ENCODE measurements at places on chromosomes 11 and 22.

DNA sequence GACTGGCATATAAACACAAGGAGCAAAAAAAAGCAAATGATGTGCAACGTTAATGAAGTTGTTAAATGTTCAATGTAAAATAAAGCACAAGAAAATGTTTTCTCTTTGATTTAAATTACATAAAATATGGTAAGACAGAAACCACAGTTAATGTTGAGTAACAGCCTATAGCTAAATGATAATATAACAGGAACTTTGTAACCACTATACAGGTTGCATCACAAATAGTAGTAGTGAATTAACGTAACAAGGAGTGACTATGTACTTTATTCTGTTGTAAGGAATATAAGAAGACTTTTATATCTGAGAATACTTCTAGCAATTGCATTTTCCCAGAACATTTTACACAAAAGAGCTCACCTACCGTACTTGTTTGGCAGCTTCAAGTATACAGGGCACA, 16.9 kb downstream of the SAAL1 start:
- DNase-seq: no peak

GRCh38 chr11:44659641-44660040, 67.1 kb upstream of the TSPAN18 start:
- no peak for DNase-seq

DNA sequence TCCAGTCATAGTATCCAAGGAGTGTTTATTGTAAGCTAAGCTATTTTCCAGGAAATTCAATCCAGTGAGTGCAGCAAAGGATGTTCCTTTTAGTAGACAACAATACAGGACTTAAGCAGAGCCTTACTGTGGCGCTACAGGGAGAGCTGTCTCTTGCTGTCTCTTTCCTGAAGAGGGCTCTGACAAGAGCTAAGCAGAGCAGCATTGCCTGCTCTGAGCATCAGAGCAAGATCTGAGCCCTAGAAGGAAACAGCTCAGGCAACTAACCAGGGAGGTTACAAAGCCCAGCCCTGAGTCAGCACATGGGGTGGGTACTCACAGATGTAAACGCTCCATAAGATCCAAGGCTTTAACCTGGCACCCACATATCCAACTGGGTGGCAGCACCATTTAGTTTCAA, 8.0 kb downstream of the LAYN start:
- DNase-seq: no peak

DNA sequence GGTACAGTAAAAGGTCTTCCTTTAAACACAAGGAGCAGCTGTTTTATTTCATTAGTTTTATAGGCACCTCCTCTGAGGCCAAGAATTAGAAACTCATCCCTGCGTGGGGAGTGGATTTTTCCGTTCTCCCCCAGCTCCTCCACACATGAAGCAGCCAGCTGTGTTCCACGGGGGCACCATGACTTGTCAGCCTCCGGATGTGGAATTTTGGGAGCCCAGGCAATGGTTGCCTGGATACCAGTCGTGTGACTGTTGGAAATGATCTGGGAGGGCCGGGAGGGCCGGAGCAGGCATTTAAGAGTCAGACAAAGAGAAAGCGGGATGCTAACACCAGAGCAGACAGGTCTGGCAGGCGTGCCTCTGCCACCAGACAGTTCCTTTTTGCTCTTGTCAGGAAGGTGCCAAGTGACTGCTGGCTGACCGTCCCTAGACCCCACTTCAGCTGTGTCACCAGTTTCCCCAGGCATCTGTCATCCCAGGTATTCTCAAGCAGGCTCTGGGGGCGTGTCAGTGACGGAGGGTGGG, 15.9 kb upstream of the CDC42EP2 start:
- DNase-seq: peak; percentile 37

DNA sequence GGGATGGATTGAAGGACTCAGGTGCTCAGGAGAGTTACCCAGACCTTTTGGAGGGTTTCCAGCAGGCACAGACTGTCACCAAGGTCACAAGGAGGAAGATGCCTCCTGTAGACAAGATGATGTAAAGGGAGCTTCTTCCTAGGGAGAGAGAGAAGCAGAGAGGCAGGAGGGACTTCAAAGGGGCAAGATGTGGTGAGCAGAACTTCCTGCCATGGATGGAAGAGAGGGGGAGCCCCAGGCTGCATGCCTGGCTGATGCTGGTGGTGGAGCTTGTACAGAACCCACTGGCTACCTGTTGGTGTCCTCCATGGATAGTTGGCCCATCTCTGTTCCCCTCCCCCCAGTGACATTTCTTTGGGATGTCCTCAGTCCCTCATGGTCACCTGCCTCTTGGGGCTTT, 4.2 kb downstream of the HEPN1 start:
- no peak for DNase-seq

DNA sequence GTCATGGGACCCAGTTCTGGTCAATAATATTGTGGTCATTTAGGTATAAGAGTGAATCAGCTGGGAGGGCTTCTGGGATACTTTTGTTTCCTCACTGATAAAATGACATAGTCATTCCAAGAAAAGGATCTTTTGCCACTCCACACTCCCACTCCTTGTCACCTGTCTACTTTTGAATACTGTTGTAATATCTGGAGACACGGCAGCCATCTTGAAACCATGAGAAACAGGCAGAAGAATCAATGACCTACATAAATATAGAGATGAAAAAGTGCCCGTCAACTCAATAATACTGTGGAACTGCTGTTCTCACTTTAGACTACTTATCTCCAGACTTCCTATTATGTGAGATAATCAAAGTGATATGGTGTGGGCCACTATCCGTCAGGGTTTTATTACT, 154.2 kb downstream of the CCDC34 start:
- DNase-seq: no peak

DNA sequence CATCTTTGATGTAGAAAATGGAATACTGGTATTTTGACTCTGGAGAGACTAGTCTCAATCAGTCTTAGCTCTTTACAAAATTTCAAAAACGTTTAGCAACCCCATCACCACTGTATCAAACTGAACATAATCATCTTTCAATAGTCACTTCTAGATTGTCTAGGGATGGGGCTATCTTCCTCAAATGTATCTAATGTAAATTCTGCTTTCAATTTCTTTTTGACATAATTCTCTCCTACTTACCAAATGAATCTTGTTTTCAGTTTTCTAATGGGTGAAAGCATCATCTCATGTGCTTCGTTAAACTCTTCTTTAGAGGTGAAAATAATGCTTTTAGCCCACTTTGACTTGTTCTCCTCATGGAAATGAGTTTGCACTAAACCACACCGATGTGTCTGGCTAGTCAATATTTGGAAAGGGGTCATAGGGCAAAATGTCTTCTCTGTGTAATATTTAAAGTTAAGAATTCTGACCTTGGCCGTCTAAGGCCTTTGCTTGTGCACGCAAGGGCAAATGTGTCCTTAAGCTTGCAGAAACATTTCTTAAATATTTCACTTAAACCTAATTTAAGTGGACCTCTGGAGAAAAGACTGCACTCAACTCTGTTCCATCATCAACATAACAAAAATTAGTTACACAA, 5.2 kb downstream of the SIK3 start:
- no peak for DNase-seq

GRCh38 chr11:11427542-11427941, 74.5 kb upstream of the CSNK2A3 start:
- no peak for DNase-seq

DNA sequence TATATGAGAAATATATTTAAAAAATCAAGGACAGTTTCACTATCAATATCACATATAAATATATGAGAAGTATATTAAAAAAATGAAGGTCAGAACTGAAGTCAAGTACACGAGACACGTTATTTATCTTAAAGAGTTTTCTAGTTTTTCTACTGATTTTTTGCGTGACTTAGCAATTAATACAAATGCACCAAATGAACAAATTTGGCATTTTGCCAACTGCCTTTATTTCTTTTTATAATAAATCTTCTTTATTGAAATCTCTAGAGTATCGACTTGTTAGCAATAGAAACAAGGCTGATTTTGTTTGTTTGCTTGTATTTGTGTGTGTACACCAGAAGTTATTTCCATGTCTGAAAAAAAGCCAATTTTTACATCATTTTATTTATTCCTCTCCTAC, 1684.7 kb upstream of the RAG2 start:
- no peak for DNase-seq

DNA sequence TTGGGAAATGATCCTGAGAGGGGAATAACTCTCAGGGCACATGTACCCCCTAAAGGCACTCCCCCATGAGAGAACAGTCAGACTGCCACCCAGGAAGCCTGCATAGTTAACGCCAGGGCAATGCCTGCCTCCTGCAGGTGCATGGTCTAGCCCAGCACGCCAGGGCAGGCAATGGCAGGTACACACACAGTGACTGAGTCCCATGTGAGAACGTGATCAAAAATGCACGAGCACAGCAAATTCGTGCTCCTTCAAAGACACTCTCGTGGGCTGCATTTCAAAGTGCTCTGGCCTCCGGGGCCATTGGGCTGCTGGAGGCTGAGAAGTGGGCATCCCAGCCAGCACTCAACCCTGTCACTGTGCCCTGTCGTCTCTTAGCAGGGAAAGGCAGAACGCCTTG, 79.7 kb downstream of the SHANK2 start:
- DNase-seq: no peak

DNA sequence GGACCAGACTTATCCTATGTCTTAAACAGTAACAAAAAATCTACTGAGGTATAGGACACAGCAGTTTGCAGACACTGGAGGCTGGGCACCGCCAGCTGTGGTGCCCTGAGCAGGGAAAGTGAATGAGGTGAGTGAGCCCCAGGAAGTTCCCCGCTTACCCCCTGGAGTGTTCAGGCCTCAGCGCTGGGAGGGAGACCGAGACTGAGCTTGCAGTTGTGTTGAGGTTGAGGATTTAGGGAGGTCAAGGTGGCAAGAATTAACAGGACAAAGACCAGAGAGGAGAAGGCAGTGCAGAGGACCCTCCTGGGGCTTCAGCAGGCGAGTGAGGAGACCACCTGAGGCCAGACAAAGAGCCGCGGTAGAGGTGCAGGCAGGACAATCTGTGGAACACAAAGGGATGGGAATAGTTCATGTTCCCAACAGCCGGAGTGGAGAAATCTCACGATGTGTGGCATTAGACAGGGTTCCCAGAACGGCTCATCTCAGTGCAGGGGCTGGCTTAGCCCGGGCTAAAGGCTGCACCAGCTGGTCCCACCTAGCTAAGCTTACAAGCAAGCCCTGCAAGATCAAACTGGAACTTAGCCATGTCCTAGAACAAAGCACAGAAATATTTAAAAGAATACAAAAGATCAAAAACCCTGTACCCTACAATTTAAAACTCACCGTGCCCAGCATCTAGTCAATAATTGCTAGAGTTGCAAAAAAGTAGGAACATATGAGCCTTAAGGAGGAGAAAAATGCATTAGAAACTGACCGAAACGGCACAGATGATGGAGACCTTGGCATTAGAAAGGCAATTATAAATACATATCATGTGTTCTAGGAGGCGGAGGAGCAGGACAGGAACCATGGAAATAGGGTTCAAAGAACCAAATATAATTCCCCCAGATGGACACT, 47.4 kb upstream of the PITPNB start:
- no peak for DNase-seq

GRCh38 chr11:120109531-120109930, 28.4 kb downstream of the TRIM29 start:
- no peak for DNase-seq

GRCh38 chr11:67302571-67303131, 679 bp upstream of the SSH3 start:
- peak; percentile 87 for DNase-seq

GRCh38 chr11:72004515-72005346, 6.0 kb downstream of the IL18BP start:
- no peak for DNase-seq
